Stimulated activated CD4-positive, alpha-beta T cell treated with anti-CD3 and anti-CD28 coated beads, Interleukin-1b, Interleukin-23, amount 100 ng/mL, for 24 hours (primary cell): ENCODE measurements at places on chromosomes 11 and 22.

- DNase-seq: no peak
Measured at GRCh38 chr11:86916330-86916729, 38.9 kb downstream of the FZD4 start.

- no peak for DNase-seq
Measured at GRCh38 chr11:111460340-111460739, 51.8 kb downstream of the BTG4 start.

GRCh38 chr11:116275635-116276034 lies 497.2 kb downstream of the BUD13 start:
- DNase-seq: no peak

- no peak for DNase-seq
Measured at GRCh38 chr22:20486229-20486628, 9.4 kb downstream of the KLHL22 start.

GRCh38 chr11:87803748-87804147 lies 371.5 kb downstream of the RAB38 start:
- DNase-seq: no peak

DNA sequence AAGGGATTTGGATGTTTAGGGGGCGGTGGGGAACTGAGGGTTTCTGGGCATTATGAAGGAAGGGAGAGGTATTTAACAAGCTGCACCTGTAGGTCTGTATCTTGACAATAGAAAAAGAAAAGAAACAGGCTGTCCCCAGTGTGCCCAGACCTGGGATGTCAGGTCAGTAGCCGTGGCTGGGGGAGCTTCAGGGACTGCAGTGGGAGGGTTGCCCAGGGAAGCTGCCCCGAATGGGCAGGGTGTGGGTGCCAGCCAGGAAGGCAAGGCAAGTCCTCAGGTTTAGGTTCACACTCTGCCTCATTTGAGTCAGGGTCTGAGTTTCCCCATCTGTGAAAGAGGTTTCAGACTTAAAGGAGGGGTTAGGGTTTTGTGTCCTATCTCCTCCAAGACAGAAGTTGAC lies 1.5 kb downstream of the INPP5J start:
- DNase-seq: no peak

GRCh38 chr11:6237761-6238302 lies 1.1 kb upstream of the CNGA4 start:
- no peak for DNase-seq

GRCh38 chr11:72333661-72334060 lies 89.7 kb upstream of the PHOX2A start:
- peak; percentile 2 for DNase-seq

DNA sequence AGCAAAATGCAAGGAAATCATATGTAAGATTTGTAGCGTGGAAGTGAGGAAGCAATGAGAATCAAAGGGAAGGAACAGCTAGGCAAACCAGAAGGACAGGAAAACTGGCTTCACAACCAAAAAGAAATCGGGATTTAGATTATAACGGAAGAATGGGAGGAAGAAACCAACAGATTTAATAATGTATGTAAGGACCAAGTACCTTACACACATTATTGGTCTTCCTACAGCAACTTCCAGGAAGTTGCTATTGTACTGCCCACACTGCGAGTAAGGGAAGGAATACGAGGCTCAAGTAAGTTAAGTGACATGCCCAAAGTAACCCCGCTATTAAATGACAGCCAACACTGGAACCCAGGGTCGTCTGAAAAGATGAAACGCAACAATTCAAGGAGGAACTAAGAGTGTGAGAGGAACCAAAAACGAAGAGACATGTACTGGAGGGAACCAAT lies 473 bp downstream of the TXN2 start:
- no peak for DNase-seq

DNA sequence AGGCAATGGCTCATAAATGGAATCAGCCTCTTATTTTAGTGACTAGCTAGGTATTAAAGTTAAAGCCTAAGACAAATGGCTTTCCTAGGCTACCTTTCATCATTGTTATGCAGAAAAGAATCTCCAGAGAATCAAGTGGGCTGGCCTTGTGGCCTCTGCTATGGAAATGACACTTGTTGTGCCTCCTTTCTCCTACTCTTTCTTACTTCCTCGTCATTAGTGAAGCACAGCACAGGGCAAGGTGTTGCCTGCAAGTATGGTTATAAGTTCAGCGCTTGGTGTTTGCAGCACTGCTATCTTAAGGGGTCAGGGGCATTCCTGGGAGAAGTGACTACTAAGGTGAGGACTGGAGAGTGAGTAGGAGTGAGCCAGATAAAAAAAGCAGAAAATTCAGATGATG lies 45.4 kb upstream of the GLYATL1 start:
- no peak for DNase-seq

- no peak for DNase-seq
Measured at GRCh38 chr11:114438303-114438702, 964 bp upstream of the REXO2 start.

GRCh38 chr11:75351541-75351790 lies at the start of gene ARRB1:
Gene ARRB1, minus strand, starts transcription at chr11:75351661. Its CDS starts 54 bp downstream, at chr11:75351607.
- no peak for DNase-seq

- no peak for DNase-seq
Measured at GRCh38 chr22:30296324-30296723, 7.0 kb upstream of the CASTOR1 start.

DNA sequence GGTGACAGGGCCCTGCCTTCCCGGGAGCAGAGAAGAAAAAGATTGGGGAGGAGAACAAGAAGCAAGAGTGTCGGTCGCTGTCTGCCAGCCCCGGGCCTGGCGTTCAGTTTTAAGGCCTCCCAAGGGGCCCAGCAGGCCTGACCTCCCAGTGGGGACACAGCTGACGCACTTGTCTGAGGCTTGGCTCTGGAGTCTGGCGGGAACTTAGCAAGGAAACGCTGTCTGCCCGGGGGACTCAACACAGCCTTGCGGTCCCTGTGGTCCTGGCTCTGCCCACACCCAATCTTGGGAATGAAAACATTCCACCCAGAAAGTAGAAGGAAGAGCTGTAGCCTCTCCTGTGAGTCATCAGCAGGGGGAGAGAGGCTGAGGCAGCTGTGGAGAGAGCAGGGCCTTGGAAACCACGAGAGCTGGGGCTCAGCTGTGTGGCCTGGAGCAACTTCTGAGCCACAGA lies 54.4 kb downstream of the TRAF6 start:
- DNase-seq: no peak

DNA sequence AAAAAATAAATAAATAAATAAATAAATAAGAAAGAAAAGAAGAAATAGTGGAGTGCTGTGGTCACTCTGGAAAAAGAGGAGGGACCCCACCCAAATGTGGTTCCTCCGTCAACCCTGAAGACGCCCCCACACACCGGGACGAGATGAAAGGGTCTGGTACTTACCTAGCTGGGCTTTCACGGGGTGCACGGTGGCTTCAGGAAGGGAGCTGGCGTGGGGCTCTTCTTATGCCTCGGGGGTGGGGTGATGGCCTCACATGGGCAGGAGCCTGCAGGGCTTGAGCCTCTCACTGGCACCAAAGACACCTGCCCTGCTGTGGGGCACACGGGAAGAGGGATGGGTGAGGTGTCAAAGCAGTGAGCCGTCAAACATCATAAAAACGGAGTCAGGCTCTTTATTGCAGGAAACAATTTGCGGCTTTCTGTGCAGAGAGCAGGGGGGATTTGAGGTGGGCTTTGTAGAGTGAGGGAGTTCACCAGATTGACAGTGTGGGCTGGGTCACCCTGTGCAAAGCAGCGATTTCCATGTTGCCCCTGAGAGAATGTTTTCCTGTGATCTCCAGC lies 28.0 kb upstream of the KRTAP5-6 start:
- no peak for DNase-seq

DNA sequence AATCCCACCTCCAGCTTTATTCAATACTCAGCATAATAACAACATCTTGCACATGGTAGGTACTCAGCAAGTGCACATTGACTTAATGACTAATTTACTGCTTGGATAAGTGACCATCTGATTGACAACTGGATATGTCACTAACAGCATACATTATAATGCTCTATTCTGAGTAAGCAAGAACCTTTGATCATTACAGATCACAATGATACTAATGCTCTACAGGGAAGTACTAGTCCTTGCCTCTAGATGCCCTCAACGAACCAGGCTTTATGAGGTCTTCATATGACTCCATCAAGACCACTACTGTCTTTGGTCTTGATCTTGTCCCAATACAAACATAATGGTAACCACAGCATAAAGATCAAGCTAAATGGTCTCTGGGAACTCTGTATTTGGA lies 167.6 kb upstream of the MTMR2 start:
- no peak for DNase-seq

GRCh38 chr11:13972043-13972910 lies 9.8 kb downstream of the SPON1 start:
- no peak for DNase-seq
